ENCODE measurements at places on chromosomes 11 and 22. TPM values are rescaled to one million over a fixed set of nuclear protein-coding genes. Genes with fewer than 3 reads are reported as not detected.

KRTAP5-7 gene
- total RNA-seq, result not detected

XRCC6 gene
- total RNA-seq, result 89.7 TPM

DNA sequence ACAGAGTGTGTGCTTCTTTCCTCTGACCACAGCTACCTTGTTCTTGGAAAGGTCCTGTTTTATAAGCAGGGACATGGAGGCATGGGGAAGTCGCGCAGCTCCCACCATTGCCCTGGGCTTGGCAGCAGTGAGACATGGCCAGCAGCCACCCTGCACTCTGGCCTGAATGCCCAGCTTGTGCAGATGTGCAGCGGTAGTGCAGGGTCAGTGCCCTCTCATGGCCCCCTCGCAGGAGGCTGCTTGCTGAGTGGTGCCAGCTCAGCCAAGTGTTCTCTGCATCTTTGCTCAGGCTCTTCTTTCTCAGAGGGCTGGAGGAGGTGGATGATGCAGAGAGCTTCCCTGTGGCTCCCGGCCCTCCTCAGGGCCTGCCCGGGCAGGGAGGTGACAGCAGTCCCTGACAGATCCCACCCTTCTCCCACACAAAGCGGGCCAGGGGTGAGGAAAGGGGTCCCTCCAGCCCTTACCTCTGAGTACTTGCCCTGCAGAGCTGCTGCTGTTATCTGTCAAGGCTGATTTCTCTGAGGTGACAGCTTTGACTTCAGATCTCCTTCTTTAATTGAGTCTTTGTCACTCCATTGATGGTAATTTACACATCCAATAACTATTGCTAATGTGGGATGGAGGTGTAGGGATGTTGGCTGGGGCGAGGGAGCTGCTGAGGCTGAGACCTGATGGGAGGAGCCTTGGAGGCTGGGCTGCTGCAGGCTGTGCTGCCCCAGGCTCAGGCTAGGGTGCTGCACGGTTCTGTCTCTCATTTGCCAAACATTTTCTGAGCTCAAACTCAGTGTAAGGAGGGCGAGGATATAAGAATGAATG lies 47.4 kb upstream of the B3GAT1 start:
- no peaks in the 10 kb centered on the region for H3K27me3 ChIP-seq
- no peak overlapping the region for H3K27ac ChIP-seq
- H3K4me1 ChIP-seq, result no peaks in the 10 kb centered on the region
- no peak for DNase-seq
- H3K4me3 ChIP-seq, result no peak overlapping the region
- no peaks in the 10 kb centered on the region for H3K36me3 ChIP-seq

- H3K4me1 ChIP-seq, result peaks cover 61% of the 10 kb centered on the region
- H3K27me3 ChIP-seq, result no peaks in the 10 kb centered on the region
- DNase-seq, result no peak
- H3K4me3 ChIP-seq, result peak overlapping the region; percentile 40
Observed at GRCh38 chr11:66017321-66017720, 5.5 kb downstream of the CST6 start.

DNA sequence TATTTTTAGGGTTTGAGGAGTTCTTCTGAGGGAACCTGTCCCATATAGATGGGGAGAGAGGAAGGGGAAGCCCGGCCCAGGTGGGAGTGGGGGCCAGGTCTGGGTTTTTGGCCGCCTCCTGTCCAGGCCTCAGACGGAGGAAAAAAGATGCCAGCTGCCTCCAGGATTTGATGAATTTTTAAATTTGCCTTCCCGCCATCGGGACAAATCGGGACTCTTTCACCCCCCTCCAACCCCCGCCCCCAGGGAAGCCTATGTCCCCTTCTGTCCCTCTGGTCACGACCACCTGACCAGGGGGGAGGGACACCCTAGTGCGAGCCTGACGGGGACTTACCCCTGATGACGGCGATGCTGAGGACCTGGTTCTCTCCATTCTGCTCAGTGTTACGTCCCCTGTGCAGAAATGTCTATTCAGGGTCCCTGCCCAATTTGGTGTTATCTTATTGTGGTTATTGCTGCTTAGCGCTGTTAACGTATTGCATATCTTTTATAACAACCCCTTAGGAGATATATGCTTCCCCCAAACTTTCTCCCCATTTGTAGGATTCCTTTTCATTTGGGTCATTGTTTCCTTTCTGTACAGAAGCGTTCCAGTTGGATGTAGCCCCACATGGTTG lies 115.9 kb upstream of the GRK3 start:
- H3K36me3 ChIP-seq, result no peaks in the 10 kb centered on the region
- no peaks in the 10 kb centered on the region for H3K27me3 ChIP-seq
- peak overlapping the region; percentile 95 for H3K4me3 ChIP-seq
- H3K4me1 ChIP-seq, result peaks cover 5% of the 10 kb centered on the region
- H3K27ac ChIP-seq, result peak overlapping the region; percentile 80

Measured in ascending aorta (tissue), 2 donors.